Posterior vena cava (tissue), 2 donors: ENCODE measurements at places on chromosomes 7 and 10. TPM values are rescaled to one million over a fixed set of nuclear protein-coding genes. Genes with fewer than 3 reads are reported as not detected.

- no peak for DNase-seq
These were observed 993 bp upstream of the SND1 start for GRCh38 chr7:127650847-127651555.

DNA sequence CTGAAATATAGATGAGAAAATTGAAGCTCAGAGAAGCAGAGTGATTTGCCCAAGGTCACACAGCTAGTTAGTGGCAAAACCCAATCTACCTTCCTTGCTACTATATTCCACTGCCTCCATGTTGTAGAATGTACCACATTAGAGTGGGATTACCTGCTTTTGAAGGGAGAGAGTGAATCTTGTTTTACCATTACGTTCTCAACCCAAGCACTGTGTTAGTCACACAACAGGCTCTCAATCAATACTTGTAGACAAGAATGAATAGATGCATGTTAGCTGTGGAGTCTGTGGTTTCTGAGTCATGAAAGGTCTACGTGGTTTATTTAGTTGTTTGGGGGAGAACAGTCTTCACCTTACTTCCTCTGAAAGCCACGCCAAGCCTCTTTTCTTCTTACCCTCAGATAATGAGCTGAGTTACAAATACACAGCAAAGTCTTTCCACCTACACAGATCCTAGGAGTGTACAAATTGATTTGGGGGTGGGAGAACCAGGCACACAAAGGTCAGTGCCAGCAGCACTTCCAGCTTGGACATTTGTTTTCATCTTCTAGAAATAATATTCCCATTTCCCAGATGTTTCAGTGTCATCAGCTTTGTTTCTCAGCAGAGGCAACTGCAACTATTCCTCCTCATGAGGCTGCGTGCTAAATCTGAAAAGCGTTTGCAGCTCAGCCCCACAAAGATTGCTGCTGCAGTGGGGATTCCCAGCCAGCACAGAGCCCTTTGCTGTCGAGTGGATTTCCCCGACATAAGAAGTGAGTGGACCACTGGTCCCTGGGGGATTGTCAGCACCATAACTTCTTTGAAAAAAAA lies 71.5 kb upstream of the ADO start:
- DNase-seq, result no peak

DNA sequence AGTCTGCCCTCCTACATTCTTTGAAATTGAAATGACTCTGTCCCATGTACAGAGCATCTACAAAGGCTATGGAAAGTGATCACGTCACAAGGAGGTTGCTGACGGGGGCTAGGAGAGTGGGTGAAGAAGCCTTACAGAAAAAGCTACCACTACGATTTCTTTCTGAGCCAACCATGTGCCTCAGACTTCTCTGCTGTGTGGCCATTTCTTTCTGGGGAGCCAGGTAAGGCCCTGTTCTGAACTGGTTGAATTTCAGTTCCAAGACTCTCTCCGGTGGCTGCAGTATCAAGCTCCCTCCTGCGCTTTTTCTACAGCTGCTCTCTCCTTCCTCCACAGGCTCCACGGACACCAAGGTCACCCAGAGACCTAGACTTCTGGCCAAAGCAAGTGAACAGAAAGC lies 112.5 kb upstream of the PRSS1 start:
- no peak for DNase-seq

- peak; percentile 80 for DNase-seq
These were observed 5.1 kb downstream of the FLNC start for GRCh38 chr7:128835231-128835751.

DNA sequence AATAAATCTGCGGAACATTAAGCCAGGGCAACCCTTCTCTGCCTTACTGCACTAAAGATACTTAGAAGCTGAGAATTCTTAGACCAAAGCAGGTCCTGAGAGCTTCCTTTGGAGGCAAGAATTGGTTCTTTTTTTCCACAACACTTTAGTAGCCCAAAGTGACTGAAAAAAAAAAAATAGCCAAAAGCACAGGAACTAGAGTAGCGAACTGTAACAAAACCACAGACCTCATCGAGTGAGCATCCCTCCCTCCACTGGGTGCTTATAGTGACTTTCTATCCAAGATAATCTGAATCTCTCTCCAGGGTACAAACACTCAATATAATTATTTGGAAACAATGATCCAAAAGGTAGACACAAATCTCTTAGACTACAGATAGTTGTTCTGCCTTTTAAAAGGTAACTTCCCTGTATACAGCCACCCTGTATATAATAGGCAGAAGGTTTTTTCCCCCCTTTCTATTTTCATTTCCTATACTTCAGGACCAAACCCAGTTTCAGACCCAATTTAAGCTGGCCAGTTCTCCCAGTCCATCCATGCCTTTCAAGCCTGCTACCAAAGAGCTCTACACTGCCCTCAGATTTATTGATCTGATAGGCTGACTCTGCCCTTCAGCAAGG lies 31.6 kb upstream of the KCNIP2 start:
- DNase-seq, result no peak

- DNase-seq, result no peak
These were observed 225.5 kb downstream of the SFMBT2 start for GRCh38 chr10:7185367-7185690.

DNA sequence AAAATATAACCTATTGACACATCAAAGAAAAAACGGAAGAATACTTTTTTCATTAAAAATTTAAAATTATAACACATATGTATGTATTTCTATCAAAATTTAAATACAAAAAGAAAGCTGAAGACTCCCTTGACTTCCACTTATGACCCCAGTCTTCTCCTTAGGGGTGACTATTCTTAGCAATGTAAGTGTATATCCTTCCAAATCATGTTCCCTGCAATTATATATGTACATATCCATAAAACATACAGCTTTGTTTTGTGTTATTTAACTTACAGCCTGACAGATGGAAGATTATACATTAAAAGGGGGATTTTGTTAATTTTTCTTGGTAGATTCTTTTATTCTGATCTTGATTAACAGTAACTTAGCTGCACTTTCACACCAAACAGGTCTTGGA lies 9.1 kb downstream of the GLUD1 start:
- DNase-seq, result no peak

DNA sequence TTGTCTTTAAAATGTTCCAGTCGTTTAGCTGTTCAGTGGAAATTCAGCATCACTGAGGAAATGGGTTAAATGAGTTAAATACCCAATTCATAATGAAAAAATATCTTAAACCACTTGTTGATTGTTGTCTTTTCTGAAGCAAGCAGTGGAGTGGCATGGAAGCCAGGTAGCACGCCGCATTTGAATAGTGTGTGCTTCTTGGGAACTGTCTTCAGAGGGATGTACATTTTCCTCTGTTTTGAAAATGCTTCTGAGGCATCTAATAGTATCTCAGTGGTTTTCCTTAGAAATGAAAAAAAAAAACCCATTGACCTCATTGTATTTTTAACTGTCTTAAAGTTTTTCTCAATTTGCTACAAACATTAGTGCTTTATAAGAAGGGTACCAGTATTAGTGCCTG lies 28.1 kb downstream of the C10orf53 start:
- DNase-seq, result no peak

GRCh38 chr10:132612571-132613504 lies 75.3 kb downstream of the INPP5A start:
- peak; percentile 68 for DNase-seq

GRCh38 chr10:29949411-29950011 lies 109.9 kb downstream of the JCAD start:
- DNase-seq, result no peak

GRCh38 chr10:61211468-61211867 lies 241.7 kb downstream of the TMEM26 start:
- DNase-seq, result no peak

Gene TPST1
- 21.4 TPM for total RNA-seq

Gene OAT
- 89.5 TPM for total RNA-seq

Gene DNAJB9
- 30.0 TPM for total RNA-seq

Gene GRM8
- not detected for total RNA-seq

Gene GIMAP4
- 40.4 TPM for total RNA-seq

Gene PLEKHA1
- total RNA-seq, result 42.3 TPM
